ENCODE measurements at places on chromosomes 12 and 14. TPM values are rescaled to one million over a fixed set of nuclear protein-coding genes. Genes with fewer than 3 reads are reported as not detected.

The PSEN1 gene
- total RNA-seq = 33.1 TPM

The GRIN2B gene
- not detected for total RNA-seq

The SDR39U1 gene
- 11.9 TPM for total RNA-seq

The CLEC4E gene
- not detected for total RNA-seq

The RPL10L gene
- not detected for total RNA-seq
